ENCODE measurements at places on chromosomes 3 and 15. TPM values are rescaled to one million over a fixed set of nuclear protein-coding genes. Genes with fewer than 3 reads are reported as not detected.

The ASTE1 gene
- 7.5 TPM for total RNA-seq

The SMCO1 gene
- not detected for total RNA-seq

The DNASE1L3 gene
- not detected for total RNA-seq

The TF gene
- total RNA-seq: 4.0 TPM

The ABI3BP gene
- total RNA-seq: 108 TPM

GRCh38 chr15:65226221-65226620 lies 14.9 kb upstream of the CILP start:
- DNase-seq: no peak

DNA sequence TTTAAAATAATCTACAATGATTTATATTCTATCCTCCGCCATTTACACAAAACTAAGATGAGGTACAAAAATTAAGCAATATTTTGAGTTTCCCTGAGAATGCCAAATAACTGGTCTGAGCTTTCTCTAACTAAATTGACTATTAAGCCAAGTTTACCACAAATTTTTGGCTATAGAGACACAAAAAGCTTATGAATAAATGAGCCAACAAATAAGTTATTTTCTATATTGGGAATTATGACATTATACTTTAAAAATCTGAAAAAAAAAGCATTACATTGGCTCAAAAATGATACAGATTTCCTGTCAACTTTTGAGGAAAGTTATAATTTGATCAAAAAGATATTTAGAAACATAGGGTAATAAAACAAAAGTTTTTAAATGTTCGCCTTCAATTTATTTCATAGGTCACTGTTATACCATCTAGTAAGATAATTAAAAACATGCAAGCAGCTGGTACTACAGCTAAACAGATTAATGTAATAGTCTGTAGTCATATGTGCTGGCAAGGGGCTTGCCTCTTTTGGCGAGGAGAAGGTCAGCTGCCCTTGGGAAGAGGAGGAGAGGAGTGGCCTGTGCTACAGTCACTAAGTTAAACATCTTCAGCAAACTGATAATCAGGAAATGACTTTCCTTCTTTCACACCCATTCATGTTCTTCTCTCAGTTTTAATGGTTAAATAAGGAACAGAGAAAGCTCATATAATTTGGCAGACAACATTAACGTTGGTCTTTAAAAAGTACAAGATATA lies 318.5 kb downstream of the TBC1D5 start:
- DNase-seq: peak; percentile 46

- peak; percentile 76 for DNase-seq
Measured at GRCh38 chr3:86986671-86987420, 4.1 kb downstream of the VGLL3 start.

DNA sequence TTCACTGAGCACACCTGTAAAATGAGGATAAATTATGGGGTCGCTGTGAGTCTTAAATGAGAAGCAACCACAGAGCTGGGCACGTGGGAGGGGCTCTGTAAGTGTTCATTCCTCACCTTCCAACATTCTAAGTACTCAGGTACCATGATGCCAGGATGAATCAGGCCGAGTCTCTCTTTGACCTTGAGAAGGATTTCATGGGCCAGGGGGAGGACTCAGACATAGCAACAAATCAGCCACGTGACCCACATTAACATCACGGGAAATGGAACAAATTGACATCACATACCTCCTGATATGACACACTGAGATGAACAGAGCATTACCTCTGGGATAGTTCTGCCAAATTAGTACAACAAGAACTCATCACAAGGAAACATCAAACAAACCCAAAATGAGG lies 35.2 kb upstream of the USP3 start:
- no peak for DNase-seq

GRCh38 chr3:182138393-182138792 lies 426.7 kb downstream of the SOX2 start:
- DNase-seq: no peak

Measured in fibroblast of the aortic adventitia (primary cell).